ENCODE measurements at places on chromosomes 11 and 22. TPM values are rescaled to one million over a fixed set of nuclear protein-coding genes. Genes with fewer than 3 reads are reported as not detected.

OR2AG2 gene
- total RNA-seq: 0.47 TPM

TTC38 gene
- 5.6 TPM for total RNA-seq

MOGAT2 gene
- total RNA-seq: not detected

SLC43A3 gene
- 8.7 TPM for total RNA-seq

PANX3 gene
- not detected for total RNA-seq

SHISAL1 gene
- total RNA-seq: 13.9 TPM

PATL1 gene
- 3.7 TPM for total RNA-seq

ZC3H7B gene
- total RNA-seq: 51.3 TPM

CPSF7 gene
- total RNA-seq: 25.1 TPM

OR51B4 gene
- 0.31 TPM for total RNA-seq

ME3 gene
- total RNA-seq: 99.0 TPM

RASSF10 gene
- total RNA-seq: 3.4 TPM

PYGM gene
- 1.2 TPM for total RNA-seq

FJX1 gene
- 78.8 TPM for total RNA-seq

CSF2RB gene
- 0.62 TPM for total RNA-seq

TRIM77 gene
- not detected for total RNA-seq

C11orf87 gene
- total RNA-seq: 29.8 TPM

COX8A gene
- total RNA-seq: 190 TPM

PLAAT4 gene
- 2.3 TPM for total RNA-seq

ART5 gene
- 0.62 TPM for total RNA-seq

NADSYN1 gene
- 22.0 TPM for total RNA-seq

MAP6 gene
- 83.6 TPM for total RNA-seq

CDC42BPG gene
- 0.16 TPM for total RNA-seq

KRTAP5-1 gene
- total RNA-seq: not detected

SLC17A6 gene
- total RNA-seq: 21.2 TPM

OR6T1 gene
- not detected for total RNA-seq

OR5P2 gene
- total RNA-seq: not detected

FGF19 gene
- total RNA-seq: not detected

METTL15 gene
- total RNA-seq: 25.6 TPM

KRTAP5-7 gene
- total RNA-seq: not detected
